CD4-positive, alpha-beta memory T cell (primary cell): ENCODE measurements at places on chromosomes 16 and 17.

- DNase-seq = no peak
Observed at GRCh38 chr16:19701091-19701490, 16.9 kb downstream of the KNOP1 start.

DNA sequence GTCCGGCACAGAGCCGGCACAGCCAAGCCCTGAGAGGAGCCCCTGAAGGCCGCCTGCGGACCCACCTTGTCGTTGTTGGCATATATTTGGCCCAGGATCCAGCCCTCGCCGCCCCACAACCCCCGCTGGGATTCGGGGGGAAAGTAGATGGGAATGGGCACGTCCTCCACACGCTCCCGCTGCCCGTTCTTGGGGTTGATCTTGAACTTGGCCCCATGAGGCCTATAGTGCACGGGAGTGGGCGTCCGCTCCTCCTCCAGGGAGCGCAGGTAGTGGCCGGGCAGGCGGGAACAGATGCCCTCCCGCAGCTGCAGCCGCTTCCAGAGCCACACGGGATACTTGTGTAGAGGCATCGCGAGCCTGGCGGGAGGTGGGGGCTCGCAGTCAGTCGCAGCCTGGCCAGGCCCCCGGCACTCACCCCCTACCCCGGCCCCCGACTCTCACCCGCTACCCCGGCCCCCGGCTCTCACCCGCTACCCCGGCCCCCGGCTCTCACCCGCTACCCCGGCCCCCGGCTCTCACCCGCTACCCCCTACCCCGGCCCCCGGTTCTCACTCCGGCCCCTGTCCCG is 387 bp downstream of the MRPL28 start:
- DNase-seq = no peak

DNA sequence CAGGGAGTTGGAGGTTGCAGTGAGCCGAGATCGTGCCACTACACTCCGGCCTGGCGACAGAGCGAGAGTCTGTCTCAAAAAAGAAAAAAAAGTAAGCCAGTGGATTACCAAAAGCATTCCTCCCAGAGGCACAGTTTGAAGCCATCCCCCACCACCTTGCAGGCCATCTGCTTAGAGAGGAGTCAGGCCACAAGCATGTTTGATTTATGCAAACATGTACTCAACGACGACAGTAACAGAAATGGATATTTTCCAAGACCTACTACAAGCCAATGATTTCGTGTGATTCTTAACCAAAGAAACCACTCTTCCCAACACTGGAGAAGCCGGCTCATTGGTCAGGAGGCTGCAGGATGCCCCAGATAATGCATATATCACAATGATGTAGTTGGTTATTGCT is 34.8 kb downstream of the MYH13 start:
- DNase-seq = no peak

GRCh38 chr16:89565506-89566372 is 5.3 kb downstream of the RPL13 start:
- DNase-seq = no peak

GRCh38 chr17:55648086-55648485 is 74.6 kb downstream of the TMEM100 start:
- DNase-seq = no peak

GRCh38 chr17:75827308-75828075 is 16.7 kb downstream of the UNC13D start:
- DNase-seq = peak; percentile 68

DNA sequence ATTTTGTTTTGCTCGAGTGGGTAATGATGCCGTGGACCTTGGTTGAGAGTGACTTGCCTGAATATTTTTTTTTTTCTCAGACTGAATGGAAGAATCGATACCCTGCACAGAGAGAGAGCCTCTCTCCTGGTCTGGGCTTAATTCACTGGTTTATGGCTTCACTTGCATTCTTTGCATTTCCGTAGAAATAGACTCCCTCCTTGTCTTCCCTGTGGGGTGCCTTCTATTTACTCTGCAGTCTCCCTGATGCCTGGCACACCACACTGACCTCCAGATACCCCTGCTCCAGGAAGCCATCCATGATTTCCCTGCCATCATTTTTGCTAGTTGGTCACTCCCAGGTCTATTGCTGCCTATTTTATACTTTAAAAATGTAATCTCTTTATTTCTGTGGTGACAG is 238.0 kb downstream of the SNX29 start:
- DNase-seq = no peak

DNA sequence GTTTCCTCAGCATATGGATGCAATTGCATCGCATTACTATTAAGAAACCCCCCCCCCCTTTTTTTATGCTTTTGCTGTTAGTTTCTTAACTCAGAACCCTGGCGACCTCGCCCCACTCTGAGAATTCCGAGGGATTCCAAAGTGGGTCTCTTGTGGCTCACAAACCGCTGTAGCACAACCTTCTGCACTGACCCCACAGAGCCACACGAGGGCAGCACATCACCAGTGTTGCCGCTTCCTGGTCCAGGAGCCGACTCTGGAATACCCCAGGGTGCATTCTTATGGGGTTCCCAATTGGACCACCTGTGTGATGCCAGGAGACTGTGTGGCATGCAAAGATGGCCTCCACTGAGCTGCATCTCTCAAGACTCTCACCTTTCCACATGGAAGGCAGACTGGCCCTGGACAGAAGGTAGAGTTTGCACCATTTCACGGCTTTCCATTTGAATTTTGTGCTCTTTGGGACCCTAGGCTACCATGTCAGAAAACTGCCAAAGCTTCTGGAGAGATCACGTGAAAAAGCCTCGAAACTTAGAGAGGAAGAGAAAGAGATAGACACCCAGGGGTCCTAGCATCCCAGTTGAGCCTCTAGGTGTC is 432.7 kb upstream of the ASIC2 start:
- no peak for DNase-seq

DNA sequence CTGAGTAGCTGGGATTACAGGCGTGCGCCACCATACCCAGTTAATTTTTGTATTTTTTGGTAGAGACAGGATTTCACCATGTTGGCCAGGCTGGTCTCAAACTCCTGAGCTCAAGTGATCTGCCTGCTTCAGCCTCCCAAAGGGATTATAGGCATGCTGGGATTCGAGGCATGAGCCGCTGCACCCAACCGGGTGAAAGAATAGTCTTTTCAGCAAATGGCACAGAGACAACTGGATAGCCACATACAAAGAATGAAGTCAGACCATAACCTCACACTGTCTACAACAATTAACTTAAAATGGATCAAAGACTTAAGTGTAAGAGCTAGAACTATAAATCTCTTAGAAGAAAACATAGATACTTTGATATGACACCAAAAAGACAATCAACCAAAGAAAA is 67.6 kb downstream of the TBC1D16 start:
- no peak for DNase-seq

GRCh38 chr17:7825206-7825990 is 8.6 kb upstream of the KDM6B start:
- no peak for DNase-seq

GRCh38 chr17:31580706-31581490 is 189.4 kb downstream of the RAB11FIP4 start:
- no peak for DNase-seq

DNA sequence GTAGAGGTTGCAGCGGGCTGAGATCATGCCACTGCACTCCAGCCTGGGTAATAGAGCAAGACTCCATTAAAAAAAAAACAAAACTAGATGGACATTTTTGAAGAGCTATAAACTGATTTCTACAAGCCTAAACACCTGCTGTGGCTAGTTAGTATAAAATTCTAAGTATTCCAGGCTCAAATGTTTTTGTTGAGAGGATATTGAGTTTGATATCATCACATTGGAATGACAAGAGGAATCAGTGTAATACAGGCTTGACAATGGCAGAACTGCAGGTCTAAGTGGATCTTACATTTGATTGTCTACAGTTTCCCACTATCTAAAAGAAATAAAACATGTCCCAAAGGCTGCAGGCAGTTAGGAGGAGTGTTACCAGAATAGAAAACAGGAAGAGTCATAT is 23.9 kb upstream of the DLX3 start:
- DNase-seq = no peak

GRCh38 chr16:27728691-27729090 is 178.7 kb downstream of the KATNIP start:
- no peak for DNase-seq

GRCh38 chr17:61571624-61572023 is 19.4 kb downstream of the NACA2 start:
- no peak for DNase-seq

- DNase-seq = no peak
Observed at GRCh38 chr17:258045-258734, 76.7 kb upstream of the DOC2B start.

GRCh38 chr17:82078433-82078832 is 12.8 kb upstream of the DUS1L start:
- DNase-seq = no peak

GRCh38 chr16:84617041-84617790 is 662 bp downstream of the COTL1 start:
- DNase-seq = peak; percentile 51

DNA sequence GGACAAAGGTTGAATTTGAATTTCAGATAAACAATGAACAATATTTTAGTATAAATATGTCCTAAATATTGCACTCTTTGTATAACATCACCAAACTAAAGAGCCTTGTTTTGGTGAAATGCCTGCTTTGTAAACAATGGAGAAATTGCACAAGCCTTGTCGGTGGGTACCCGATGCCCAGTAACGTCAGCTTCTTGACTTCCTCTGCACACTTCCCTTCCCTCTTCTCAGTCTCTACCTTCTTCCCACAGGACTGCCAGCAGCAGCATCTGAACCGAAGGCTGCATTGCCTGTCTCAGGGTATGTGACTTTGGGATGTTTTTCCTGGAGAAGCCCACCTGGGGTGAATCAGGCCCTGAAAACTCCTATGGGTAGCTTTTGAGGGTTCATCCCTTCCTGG is 113.9 kb downstream of the UTP18 start:
- DNase-seq = no peak

- no peak for DNase-seq
Observed at GRCh38 chr17:17075125-17075781, 33.0 kb downstream of the MPRIP start.

GRCh38 chr17:44464037-44464436 is 39.2 kb downstream of the GPATCH8 start:
- DNase-seq = no peak

DNA sequence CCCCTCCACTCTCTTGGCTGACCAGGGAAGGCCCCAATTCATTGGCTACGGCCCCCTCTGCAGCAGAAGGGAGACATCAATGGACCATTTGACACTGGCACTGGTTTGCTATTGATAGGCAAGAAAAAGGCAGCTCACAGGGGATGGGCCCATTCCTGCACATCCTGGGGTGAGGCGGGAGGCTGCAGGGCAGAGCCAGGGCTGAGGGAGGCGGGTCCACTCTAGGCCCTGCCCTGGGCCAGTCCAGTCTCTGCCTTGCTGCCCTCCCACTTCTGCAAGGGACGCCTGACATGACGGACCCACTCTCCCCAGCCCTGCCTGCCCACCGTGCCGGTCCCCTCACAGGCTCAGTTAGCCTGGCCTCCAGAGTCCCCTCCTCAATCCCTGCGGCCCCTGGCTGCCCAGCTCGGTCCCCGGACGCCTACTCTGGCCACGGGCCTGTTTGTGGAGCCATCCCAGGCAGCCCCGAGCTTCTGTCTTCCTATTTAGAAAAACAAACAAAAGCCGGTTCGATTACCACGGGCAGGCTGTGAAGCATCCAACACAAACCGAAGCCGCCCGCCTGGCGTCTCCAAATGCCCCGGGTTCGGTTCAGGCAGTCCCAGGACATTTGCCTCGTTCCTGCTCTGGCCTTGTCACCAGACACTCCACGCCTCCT is 160.7 kb downstream of the IRX5 start:
- no peak for DNase-seq

- DNase-seq = no peak
Observed at GRCh38 chr17:27354491-27355081, 60.7 kb downstream of the WSB1 start.

DNA sequence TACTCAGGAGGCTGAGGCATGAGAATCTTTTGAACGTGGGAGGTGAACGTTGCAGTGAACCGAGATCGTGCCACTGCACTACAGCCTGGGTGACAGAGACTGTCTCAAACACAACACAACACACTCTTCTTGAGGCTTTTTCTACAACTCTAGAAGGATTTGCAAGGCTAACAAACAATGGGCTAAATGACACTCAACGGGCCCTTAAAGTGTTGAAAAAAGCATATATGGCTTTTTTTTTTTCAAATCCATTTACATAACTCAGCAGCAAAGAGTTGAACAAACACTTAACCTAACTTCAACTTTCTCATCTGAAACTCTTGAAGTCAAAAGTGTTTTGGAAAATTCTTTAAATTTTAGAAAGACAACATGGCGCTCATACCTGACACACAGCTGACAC is 22.3 kb downstream of the CDR2 start:
- DNase-seq = no peak

- no peak for DNase-seq
Observed at GRCh38 chr16:2044541-2044940, 3.1 kb downstream of the NTHL1 start.

DNA sequence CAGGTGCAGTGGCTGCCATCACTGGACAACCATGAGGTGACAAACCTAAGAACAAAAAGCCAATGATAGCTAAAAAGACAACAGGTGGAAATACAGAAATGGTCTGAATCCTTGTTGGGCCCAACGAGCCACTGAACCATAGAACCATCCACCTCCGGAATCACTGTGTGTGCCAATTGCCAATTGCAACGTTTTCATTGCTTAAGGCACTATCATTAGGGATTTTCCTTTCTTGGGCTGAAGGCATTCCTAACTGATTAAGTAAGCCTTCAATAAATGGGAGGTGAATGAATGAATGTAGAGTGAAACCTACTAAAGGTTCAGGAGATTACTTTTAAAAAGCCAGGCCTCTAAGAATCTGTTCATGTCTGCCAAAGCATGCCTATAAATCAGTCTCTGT is 3.6 kb downstream of the USP31 start:
- DNase-seq = no peak

GRCh38 chr16:46947900-46948547 is 25.4 kb downstream of the DNAJA2 start:
- peak; percentile 47 for DNase-seq

DNA sequence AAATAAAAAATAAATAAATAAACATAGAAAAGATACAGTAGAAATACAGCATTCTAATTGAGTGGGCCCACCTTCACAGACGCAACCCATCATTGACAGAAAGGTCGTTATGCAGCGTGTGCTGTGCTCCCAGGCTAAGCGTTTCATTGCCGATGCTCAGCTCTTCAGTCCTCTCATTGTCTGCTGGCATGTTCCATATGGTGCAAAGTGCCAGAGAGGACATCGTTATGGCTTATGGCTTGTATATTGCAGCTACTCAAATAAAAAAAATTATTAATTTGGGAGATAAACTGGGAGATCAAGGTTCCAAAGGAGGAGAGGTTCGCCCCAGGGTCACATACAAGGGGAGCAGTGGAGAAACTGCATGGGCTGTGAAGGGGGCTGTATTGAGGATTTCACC is 11.3 kb upstream of the UBALD2 start:
- no peak for DNase-seq

DNA sequence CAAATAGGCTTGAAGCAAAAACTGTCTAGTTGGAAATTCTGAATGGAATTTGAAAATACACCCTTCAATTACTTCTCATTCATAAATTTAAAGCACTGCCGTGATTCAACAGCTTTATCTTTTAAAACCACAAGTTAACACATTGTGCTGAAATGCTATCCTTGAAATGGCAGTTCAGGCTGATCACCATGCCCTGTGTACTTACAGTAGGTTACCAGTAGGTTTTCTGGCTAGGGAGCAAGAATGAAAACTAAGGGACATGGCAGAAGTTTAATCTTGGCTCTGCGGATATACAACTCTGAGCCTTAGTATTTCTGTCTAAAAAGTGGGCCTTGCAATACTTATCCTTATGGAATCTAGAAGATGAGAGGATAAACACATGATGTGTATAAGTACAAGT is 28.0 kb downstream of the NXPH3 start:
- DNase-seq = no peak
